ENCODE measurements at places on chromosomes 4 and X.

DNA sequence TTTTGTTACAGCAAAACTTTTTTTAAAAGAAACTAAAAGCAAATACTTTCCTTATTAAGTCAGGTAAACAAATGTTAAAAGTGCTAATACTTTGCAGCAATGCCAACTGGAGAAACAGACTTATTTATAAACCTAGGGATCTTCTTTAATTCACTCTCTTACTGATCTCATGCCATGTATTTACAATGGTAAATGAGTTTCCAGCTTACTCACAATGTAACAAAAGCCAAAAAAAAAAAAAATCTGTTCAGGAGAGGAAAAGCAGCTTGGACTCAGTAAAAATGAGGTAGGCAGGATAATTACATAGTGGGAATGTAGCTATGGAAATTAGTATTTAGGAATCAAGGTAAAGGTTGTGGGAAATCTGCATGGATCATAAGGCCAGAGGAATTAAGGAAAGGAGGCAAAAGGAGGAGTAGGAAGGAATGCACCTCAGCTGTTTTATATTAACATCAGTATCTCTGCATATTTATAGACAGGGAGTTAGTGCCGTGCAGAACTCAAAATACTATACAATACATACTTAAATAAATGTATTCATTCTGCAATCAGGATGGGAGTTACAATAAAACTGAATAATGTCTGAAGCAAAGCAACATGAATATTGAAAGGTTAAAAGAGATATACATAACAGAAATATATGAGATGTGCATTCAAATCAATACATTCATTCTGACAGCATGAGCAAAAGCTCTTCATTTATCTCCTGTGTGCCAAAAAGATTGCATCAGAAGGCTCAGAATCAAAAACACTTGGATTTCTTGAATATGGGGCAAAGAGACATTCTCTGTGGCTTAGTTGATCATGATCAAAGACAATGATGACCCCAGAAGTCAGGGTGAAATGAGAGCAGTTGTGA, 57.9 kb upstream of the ETNPPL start:
- DNase-seq, result no peak

- no peak for DNase-seq
These were observed 186.3 kb downstream of the SLC7A11 start for GRCh38 chr4:138055890-138056289.

- no peak for DNase-seq
These were observed 21.1 kb downstream of the SYTL4 start for GRCh38 chrX:100710816-100711215.

GRCh38 chr4:168293386-168293975, 25.1 kb downstream of the DDX60 start:
- no peak for DNase-seq

DNA sequence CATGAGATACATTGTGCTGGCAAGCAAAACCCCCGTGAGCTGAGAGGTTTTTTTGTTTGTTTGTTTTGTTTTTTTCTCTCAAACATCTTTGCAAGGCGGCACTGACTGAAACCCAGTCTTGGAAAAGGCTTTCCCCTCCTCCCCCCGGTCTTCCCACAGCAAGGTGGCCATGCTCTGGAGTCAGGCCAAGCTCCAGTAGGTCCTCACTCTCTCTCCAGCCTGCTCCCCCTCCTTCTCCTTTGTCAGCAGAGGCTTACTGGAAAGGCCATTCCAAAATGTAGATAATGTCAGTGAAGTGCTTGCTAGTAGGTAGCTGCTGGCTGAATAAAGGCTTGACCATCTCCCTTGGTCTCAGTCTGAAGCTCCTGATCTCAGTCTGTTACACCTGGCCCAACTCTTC, 32.6 kb downstream of the FRMPD3 start:
- no peak for DNase-seq

GRCh38 chr4:109592367-109592766, 32.3 kb downstream of the MCUB start:
- DNase-seq, result no peak

DNA sequence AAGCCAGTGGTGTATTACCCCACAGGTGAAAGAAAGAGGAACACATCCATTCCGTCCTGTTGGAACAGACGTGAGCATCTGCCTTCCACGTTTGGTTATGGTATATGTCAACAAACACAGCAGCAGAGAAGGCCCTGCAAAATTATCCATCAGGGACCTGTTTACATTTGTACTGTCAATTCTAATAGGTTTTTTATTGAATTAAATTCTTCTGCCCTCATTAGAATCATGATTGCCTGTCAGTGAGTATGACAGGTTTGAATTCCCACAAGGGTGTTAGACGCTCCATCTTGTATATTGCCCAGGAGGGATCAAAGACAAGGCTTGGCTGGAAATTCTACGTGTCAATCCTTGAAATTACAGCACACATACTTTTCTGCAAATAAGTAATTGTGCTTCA, 339.9 kb upstream of the NOCT start:
- DNase-seq, result no peak

DNA sequence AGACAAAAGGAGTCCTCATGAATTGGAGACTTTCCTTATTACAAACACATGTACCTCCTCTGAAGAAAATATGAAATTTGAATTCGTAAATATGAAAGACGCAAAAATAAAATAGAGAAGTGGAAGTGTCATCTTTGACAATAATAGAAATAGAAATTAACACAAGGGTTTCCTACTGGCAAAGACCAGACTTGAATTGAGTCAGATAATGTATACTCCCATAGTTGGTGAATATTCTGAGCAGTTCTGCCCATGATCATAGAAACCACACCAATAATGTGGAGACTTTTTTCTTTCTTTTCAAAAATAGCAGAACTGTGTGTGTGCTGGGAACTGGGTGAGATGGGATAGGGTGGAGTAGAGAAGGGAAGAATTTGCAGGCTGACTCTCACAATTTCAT, 277.7 kb upstream of the TET2 start:
- DNase-seq, result no peak

Data from RWPE2 (cell line).